LHCN-M2 (cell line): ENCODE measurements at places on chromosomes 2 and 18. TPM values are rescaled to one million over a fixed set of nuclear protein-coding genes. Genes with fewer than 3 reads are reported as not detected.

DNA sequence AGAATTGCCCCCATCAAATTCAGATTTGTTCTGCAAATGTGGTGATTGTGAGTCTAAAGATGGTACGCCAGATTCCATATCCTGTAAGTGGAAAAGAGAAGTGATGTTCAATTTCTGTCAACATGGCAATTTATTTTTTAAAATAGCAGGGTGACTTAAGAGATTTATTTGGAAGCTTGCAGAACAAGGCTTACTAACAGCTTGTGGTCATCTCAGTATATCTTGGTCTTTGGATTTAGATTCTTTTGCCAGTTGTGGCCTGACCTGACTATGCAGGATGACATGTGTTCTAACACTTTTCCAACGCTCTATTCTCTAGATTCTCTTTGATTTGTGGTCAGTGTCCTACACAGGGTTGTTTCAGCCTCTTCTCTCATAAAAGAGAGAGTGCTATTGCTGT is 74.4 kb downstream of the MAP3K20 start:
- DNase-seq, result peak; percentile 86

DNA sequence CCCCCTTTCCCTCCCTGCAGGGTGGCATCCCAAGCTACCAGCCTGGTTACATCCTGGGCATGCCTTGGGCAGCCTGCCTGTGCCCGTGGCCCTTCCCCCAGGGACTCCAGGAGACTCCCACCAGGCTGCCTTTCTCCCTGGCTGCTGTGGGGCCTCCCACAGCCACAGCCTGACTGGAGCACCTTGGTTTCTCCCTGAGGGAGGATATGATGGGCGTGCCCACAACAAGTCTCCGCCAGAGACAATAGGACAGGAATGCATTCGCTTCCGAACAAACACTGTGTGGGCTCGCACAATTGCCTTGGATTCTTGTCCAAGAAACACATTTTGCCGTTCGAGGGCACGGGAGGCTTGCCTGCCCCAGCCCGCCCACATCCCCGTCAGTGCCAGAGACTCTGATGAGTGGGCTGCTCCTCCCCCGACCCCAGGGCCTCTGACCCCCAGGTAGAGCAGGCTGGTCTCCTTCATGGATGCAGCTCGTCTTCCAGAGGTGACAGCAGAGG is 102.1 kb downstream of the SMAD7 start:
- no peak for DNase-seq

DNA sequence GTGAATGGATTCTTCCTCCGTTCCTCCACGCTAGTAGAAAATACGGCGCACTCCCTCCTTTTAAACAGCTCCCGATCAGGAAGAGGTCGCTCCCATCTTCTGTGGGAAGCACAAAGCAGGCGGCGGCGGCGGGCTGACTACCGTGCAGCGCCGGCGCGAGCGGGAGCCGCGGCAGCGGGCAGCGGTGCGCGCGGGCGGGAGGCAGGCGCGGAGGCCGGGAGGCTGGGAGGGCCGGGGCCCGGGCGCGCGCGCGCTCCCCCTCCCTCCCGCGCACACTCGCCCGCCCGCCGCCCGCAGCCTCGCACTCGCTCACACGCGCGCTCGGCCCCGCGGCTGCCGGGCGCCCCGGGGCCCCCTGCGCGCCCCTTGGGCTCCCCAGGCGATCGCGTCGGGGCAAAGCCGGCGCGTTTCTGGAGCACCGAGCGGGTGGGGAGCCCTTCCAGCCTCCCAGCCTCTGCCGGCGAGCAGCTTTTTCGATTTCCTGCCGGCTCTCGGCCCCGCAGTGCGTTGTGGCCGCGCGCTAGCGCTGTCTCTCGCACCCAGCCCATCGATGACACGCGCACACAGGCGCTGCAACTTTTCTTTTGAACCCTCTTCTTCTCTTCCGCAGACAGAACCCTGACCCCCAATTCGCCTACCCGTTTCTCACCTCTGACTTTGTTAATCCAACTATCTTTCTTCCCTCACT is at the start of gene SLC8A1:
SLC8A1 (minus strand) TSS at position 173 of the 688 bp plus-strand sequence.
- peak; percentile 51 for DNase-seq

GRCh38 chr18:55251254-55251971 is 292.2 kb upstream of the CCDC68 start:
- DNase-seq, result no peak

GRCh38 chr2:187171318-187171717 is 276.7 kb downstream of the CALCRL start:
- DNase-seq, result no peak

CAVIN2 gene
- 388 and 506 TPM in 2 replicates for total RNA-seq

CCT4 gene
- total RNA-seq, result 203 and 205 TPM in 2 replicates

NTSR2 gene
- not detected in 2 replicates for total RNA-seq

LANCL1 gene
- total RNA-seq, result 41.8 and 53.8 TPM in 2 replicates
